ENCODE measurements at places on chromosomes 2 and 18.

DNA sequence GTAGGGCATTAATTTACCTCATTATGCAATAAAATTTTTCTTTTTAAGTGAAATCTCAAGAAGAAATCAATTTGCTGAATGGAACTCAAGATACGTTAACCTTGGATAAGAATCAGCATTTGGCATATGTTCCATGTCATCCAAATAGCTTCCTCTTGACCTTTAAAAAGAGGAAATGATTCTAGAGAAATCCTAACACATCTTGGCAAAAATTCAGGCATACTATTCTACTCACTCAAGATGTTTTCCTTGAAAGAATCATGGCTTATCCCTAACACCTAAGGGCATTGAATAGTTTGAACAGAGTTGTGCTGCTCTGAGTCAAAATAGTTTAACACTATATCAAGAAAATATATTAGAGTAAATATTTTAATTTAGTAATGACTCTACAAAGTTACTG, 678.0 kb downstream of the EPHA4 start:
- DNase-seq: no peak

DNA sequence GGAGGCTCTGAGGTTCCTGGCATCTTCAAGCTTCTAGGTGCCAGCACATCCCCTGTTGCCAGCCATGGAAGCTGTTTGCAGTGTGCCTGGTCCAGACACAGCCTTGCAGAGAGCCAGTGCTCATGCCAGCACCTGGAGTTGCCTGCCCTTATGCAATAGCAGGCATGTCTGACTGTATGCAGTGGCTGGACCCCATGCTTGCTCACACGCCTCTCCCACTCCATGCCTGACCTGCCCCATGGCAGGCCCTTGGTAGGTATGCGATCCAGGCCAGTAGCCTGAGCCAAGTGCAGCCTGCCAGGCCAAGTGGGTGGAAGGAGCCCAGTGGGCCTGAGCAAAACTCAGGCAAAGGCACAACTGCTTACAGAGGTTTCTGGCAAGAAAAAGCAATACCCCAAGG, 19.5 kb upstream of the SP140L start:
- DNase-seq: no peak

GRCh38 chr2:12271589-12271984, 445.1 kb upstream of the TRIB2 start:
- no peak for DNase-seq

- no peak for DNase-seq
These were observed 82.6 kb upstream of the SLC8A1 start for GRCh38 chr2:40534528-40534927.

DNA sequence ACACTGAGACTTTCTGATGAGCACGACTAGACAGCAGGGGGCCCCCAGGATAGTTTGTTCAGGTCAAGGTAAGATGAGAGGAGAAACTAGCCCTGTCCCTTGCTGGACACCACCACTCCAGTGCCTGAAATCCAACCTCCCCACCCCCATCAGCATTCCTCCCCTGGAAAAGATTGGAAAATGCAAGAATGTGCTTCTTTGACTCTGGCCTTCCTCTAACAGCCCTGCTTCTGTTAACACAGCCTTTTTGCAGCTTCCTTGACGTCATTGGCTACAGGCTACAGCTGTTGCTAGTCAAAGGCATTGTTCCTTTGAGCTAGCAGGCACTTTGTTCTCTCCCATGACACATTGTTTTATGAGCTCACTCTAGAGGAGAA, 20.1 kb upstream of the LTBP1 start:
- DNase-seq: peak; percentile 88

DNA sequence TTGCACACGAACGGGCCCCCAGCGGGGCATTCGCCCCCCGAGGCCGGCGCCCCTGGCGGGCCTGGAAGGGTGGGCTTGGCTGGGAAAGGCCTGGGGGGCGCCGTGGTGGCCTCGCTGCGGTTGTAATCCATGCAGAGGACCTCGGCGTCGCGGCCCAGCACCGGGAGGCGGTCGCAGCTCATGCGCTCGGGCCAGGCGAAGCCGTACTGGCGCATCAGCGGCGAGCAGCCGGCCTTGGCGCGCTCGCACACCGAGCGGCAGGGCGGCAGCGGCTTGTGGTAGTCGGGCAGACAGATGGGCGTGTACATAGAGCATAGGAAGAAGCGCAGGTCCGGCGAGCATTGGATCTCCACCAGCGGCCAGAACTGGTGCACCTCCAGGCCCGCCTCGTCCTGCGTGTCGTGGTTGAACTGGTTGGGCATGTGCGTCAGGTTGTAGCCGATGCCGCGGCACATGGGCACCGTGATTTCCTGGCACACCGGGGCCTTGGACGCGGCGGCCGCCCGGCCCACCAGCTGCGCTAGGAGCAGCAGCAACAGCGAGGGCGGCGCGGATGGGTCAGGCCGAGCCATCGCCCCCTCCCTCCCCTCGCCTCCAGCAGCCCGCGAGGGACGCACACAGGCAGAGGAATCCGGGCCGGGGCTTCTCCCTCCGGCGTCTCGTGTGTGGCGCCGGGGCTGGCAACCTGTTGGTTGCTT, 1.4 kb downstream of the FZD5 start:
- peak; percentile 78 for DNase-seq

DNA sequence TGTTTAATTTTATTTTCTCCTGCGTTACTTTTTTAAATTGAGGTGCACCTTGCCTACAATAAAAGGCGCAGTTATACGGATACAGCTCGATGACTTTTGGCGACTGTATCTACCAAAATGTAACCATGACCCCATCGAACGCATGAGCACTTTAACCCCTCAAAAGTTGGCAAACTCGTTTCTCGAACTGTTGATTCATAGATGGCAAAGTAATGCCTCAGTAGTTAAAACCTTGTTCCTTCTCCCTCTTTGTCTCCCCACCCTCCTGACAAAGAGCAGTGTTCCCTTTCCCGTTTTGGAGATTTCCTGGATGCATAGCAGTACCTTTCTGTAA, 577 bp downstream of the MOGAT1 start:
- DNase-seq: no peak
